ENCODE measurements at places on chromosomes 6 and 20.
A peak's percentile ranks its signal among the peaks of the same experiment; 100 is the strongest.

DNA sequence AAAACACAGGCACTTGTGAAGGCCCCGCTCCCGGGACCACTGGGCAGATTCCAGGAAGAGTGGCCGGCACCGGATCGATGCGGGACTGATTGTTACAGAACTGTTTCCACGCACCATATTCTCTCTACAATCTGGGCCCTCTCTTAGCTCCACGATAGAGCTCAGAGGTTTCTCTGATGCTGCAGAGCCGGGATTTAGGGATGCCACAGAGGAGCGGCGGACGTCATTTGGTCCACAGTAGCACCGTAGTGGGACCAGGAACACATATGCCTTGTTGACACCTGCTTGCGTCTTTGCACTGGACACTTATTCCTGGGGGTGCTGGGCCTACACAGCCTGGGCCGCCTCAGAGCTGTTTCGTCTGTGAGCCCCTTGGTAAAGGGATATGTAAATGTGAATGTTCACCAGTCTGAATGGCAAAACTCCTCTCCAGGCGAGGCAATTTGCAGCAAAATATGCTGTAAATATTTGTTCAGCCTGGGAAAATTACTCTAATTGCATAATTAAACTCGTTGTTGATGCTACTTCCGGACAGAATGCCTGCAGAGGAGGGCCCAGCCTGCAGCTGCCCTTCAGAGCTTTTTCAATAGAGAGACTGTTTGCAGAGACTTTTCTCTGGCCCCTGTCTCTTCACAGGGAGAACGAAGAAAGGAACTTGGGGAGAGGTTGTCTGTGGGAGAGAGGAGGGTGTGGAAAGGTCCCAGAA is 9.4 kb downstream of the PCK1 start:
- DNase-seq = no peak

- DNase-seq = peak; percentile 5
These were observed 212.2 kb downstream of the TBC1D7 start for GRCh38 chr6:13116155-13116554.

GRCh38 chr20:25309395-25310267 is 61.7 kb downstream of the PYGB start:
- peak; percentile 82 for DNase-seq

- DNase-seq = peak; percentile 59
These were observed 249.2 kb upstream of the PRDM1 start for GRCh38 chr6:105836889-105837288.

GRCh38 chr6:219019-219570 is 73.2 kb upstream of the DUSP22 start:
- no peak for DNase-seq

DNA sequence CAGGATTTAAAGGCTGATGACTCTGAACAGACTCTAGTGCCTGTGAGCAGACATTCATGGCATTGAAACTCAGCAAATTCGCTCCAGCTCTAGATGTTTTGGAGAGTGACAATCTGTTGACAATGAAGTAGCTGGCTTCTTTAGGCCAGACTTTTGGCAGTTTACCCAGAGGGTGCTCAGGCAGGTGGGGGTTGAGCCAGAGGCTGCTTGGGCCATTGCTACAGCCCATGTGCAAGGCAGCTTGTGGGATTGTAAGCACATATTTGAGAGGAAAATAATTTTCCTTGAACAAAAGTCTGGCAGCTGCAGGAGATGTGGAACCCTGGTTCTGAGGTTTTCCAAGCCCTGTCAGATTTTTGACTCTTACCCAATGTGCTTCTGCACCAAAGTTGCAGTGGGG is 311.6 kb downstream of the CDC5L start:
- DNase-seq = no peak

- DNase-seq = no peak
These were observed 55.3 kb upstream of the SOX4 start for GRCh38 chr6:21538186-21538798.

GRCh38 chr6:148596891-148597455 is 149.9 kb upstream of the UST start:
- no peak for DNase-seq

DNA sequence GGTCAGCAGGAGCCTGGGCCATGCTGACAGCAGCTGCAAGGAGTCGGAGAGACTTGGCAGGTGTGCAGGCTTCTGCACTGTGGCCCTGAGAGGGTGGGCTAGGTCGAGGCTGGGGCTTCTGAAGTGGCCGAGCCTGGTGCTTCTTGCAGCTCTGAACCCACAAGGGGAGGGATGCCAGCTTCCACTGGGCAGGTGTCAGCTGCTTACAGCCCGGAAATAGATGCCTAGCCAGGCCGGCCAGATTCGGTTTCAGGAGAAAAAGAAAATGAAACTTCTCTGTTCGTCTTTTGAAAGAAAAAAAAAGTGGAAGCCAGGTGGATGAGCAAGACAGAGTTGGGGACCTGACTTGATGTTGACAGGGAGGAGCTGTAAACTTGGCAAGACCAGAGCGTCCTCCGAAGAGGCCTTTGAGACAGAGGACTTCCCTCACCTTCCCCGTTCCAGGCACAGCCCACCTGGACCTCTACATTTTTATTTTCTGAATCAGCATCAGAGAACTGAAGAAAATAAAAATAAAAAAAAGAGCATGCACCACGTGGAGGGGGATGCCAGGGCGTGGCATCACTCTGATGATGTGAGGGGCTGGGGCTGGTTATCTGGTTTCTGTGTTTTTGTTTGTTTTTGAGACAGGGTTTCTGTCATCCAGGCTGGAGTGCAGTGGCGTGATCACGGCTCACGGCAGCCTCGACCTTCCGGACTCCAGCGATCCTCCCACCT is at the start of gene ZBP1:
ZBP1 (minus strand) TSS at position 153 of the 717 bp plus-strand sequence; CDS start at position 22, 131 bp downstream.
- peak; percentile 55 for DNase-seq

DNA sequence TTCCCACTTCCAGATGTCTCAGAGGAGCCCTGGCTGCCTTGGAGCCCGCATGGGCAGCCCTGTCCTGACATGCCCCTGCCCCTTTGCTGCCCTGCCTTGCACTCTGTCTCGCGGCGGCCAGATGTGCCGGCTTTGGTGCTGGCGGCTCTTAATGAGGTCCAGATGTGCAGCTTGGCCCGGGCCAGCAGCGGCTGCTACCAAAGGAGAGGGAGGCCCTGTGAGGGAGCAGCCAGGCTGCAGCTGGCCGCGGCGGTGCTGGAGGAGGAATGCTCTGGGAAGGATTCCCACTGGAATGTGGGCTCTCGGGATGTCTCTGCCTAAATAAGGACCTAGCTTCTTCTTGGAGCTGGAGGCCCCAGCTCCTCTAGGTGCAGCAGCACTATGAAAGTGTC is 72.4 kb downstream of the FGD2 start:
- no peak for DNase-seq

DNA sequence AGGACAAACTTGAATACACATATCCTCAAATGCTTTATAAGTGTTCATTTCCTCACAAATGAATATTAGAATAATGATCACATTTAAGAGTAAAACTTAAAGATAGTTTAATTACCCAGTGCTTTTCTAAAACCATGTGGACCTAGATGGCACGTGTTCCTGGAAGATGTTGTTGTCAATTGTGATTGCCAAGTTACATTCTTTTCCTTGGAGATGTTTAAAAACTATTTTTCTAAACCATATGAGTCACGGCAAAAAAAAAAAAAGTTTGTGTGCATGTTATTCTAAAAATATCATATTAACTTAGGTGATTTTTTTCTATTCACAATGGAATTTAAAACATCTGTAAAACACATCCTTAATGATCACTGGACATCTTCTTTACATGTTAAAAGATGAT is 51.1 kb downstream of the RCAN2 start:
- no peak for DNase-seq

DNA sequence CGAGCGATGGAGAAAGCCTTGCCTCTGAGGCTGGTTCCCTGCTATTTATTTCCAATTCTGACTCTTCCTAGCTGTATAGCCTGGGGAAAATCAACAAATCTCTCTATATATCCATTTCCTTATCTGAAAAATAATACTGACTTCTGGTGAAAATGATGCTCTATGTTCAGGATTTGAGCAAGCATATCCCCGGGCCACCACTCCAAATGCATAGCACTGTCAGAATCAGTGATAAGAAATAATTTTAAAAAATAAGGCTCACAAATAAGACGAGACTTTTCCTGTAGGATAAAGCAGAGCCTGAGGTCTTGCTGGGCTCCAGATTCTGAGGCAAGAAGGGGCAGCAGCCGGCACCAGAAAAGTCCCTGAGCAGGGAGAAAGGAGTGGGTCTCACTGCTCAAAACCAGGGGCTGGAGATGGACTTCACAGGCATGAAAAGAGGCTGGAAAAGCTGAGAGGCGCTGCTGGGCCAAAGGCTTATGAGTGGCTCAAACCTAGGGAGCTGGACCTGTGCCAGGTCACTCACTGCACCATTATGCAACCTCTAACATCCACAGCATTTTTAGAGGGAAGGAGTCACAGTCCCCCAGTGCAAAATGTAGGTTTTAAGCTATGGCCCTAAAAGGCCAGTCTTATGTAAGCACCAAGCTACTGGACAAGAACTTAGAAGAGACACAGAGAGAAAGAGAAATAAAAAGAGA is 48.1 kb upstream of the SLC17A4 start:
- DNase-seq = no peak

DNA sequence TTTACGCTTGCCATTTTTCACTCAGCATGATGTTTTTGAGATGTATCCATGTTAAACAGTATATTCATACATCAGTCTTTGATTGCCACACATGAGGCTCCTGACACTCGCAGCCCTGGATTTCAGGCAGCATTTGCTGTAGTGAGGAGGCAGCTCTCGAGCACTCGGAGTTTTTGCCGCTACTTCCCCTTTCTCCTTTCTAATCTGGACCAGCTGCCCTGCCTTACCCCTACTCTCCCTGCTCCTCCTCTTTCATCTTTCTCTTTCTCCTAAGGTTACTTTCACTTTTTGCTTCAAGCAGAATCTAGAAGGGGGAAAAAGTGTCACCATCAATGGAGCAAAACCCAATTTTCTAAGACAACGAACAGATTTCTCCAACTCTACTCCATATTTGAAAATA is 5.9 kb upstream of the CST3 start:
- peak; percentile 78 for DNase-seq

- no peak for DNase-seq
These were observed 9.1 kb upstream of the DCBLD1 start for GRCh38 chr6:117473401-117473800.

DNA sequence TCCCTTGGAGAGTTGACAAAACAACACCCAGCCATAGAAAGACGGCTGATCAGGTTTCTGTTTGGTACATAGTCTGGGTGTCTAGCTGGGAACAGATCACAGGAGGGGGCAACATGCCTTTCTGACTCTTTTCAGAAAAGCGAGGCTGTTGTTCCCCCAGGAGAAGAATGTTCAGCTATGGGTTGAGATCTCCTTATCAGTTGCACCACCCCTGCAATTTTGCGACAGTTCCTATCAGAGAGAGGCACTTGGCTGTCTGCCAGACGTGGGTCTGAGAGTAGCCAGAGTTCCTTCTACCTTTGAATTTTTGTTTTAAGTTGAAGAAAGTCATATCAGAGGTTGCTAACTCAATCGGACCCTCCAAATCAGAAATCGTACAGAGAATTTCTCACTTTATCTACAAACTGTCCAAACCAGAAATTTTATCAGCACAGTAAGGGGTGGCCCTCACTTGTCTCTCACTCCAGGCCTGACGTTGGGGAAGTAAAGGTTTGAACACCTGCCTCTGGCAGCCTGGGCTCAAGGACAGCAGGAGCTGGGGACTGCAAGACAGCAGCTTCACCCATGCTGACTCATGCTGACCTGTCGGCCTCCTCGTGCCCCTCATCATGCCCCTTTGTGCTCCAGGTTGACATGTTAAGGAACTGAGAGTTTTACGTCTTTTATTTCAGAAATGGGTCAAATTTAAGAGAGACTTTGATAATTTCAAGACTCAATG is 42.3 kb downstream of the TMC2 start:
- DNase-seq = no peak

DNA sequence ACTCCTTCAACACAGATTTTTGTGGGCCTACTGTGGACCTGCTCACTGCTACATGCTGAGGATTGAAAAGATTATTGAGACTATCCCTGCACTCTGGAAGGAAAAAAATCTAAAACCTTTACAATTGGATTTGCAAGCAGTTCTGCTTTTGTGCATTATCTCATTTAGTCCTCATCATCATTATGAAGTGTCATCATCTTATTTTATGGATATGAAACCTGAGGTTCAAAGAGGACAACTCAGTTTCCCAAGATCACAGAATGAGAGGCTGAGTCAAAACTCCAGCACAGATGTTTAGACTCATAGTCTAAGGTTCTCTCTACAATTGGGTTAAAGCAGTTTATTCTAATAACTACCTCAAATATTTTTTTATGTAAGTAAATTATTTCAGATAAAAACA is 160.2 kb upstream of the MARCKS start:
- DNase-seq = peak; percentile 96

GRCh38 chr6:156662025-156662445 is 115.1 kb upstream of the ARID1B start:
- DNase-seq = no peak

DNA sequence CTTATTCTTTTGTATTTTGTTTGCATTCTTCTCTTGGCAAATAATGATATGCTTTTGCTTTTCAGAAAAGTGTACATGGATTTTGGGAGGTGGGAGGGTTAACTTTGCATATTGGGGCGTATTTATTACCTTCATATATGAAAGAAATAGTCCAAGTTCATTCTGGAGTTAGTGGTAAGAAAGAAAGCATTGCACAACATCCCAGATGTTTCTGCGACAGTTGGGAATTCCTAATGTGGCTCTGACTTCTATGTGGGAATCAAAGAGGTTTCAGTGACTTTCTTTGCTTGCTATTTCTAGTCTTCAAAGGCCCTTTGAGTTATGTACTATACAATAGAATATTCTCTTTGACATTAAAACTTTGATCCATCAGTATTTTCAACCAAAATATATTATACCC is 78.1 kb downstream of the MMUT start:
- no peak for DNase-seq

DNA sequence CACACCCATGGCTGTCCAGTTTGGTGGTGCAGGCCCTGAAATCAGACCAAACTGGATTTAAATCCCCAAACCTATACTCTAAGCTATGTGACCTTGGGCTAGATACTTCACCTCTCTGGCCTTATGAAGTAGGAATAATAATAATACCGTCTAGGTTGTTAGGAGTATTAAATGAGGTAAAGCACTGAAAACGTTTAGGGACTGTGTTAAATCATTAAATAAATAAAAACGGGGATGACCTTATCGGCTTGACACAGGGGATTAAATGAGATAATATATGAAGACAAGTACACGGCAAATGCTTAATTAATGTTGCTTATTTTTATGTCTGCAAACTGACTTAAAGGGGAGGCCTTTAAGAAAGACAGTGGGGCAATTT is 672 bp upstream of the STK4 start:
- DNase-seq = no peak

Measured in inflammatory macrophage treated with lipopolysaccharide for 4 hours (primary cell).